NCI-H1092 treated with DMSO at 0.1 percent for 48 hours (cell line): ENCODE measurements at places on chromosomes 4 and X.

DNA sequence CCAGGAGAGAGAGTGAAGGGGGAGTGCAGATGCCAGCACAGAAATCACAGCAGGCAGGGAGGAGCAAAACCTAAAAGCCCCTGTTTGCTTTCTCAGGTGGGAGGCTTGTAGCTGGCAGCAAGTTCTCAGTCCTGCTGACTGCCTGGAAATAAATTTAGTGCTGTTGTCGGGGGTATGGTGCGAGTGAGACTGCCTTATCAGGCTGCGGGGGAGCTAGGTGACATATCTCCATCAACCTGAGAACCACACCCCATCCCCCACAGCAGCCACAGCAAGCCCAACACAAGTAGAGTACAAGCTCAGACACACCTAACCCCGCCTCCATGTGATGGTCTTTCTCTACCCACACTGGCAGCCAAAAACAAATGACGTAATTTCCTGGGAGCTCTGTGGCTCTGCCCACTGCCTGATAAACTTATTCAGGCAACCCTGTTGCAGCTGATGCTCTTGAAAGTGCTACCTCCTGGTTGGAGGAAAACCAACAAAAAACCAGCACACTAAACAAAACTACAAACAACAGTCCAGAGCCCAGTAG lies 953.4 kb upstream of the NDST4 start:
- DNase-seq, result no peak

DNA sequence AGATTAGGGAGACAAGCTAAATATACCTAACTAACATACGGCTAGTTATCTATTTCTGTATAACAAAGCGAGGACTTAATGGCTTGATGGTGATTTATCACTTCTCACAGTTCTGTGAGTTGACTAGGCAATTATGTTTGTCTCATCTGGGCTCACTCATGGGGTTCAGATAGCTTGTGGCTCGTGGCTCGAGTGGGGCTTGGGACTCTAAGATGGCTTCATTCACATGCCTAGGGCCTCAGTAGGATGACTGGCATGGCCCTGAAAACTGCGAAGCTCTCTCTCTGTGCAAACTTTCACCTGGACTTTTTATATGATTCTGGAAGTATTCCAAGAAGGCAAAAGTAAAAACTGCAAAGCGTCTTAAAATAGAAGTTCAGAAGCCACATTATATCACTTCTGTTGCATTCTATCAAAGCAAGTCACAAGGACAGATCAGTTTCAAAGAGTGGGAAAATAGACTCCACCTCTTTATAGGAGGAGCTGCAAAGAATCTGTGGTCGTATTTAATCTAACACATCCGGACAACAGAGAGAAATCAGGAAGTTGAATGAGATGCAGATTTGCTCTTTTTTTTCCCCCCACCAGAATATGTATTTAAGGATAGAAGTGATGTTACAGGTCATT lies 491.2 kb downstream of the INPP4B start:
- DNase-seq, result no peak

DNA sequence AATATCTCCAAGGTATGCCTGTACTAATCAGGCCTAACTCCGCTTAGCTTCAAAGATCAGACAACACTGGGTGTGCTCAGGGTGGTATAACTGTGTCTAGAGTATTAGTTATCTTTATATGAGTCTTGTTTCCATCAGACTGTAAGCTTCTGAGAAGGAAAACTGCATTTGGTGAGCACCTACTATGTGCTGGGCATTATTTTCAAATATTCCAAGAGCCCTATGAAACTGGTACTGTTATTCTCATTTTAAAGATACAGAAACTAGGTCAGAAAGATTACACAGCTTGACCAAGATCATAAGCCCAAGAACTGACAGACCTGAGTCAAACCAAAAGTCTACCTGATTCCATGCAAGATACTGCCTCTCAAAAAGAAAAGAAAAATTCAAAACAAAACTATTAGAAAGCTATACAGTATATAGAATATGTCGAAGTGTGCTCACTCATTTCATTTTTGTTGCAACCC lies 44.4 kb downstream of the LRBA start:
- DNase-seq, result no peak

DNA sequence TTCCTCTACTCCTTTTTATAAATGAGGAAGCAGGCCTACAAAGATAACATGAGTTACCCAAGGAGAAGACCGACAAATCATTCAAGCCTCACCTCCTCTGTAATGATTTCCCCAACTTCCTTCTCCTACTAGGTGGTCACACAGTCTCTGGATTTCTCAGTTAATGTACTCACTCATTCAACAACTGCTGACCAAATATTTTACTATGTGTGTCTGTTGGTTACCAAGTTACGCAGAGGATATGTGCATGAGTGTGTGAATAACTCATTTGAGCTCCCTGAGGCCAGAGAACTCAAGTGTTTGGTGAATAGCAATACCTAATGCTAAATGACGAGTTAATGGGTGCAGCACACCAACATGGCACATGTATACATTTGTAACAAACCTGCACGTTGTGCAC lies 10.4 kb downstream of the CASK start:
- DNase-seq, result no peak

DNA sequence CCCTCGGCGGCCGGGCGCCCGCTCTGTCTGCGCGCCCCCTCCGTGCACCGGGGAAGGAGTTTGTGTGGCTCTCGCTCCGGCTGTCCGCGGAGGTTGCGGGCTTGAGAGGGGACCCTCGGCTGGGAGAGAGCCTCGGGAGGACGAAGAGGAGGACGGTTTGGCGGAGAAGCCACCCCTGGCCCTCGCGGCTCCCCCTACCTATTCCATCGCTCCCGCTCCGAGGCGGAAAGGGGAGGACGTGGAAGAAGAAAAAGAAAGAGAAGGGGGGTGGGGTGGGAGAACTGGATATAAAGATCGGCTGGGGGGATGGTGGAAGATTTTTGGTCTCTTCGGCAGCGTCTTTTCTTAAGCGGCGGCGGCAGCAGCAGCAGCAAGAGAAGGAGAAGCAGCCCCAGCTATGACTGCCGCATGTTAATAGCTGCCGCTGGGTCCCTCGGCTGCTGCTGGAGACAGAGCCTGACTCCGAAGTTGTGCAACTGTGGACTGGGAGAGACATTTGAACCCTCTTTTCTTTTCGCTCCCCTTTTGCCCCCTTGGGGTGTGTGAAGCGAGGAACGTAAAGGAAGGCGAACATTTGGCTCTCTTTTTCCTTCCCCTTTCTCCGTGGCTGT lies 895 bp downstream of the ADGRL3 start:
- peak; percentile 66 for DNase-seq

GRCh38 chr4:40204507-40205258 lies 7.9 kb downstream of the RHOH start:
- DNase-seq, result no peak

- DNase-seq, result no peak
Observed at GRCh38 chrX:38277136-38277535, 50.2 kb downstream of the RPGR start.

DNA sequence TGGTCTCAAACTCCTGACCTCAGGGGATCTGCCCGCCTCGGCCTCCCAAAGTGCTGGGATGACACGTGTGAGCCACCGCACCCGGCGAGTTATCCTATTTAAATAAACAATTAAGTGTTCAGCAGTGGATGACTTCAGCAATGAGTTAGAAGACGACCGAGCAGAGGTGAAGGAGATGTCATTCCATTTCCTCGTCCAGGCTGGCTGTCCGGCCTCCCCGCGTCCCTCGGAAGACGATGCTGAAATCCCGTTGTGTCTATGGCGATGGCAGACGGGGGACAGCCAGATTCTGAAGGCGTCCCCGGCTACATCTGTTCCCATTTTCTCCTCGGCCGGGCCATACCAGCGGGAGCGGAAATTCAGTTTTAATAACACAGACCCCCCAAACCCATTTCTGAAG lies 209.8 kb downstream of the CRLF2 start:
- DNase-seq, result no peak
